ENCODE measurements at places on chromosomes 6 and 20.

DNA sequence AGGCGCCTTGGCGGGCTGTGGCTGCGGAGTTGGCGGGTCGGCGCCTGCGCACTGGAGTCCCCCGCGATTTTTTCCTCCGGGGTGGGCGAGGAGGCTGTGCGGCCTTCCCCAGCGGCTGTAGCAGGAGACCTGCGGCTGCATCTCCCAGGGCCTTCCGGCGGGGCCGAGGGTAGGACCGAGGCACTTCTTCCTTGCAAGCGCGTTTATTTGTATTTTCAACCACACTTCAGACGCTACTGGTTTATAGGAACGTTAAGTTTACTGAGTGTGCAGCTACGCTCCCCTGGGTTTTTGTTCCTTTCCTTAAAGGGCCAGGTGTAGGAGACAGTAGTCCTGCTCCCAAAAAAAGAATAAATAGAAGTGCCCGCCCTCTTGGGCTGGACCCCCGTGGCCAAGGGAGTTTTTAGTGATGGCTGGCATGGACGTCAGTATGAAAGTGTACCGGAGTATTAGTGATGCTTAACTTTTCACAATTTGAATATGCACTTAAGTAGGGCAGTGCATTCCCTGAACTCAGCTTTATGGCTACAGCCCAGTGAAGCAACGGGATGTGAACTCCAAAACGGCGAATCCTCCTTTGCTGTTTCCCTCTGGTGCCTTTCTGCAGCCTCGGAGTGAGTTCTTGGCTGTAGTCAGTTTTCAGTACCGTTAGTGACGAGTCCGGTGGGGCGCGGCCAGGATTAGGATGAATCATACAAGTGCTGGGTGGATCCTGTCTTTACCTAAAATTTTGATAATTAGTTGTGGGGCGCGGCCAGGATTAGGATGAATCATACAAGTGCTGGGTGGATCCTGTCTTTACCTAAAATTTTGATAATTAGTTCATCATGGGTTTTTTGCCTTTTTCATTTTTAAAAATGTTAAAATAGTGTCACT, 1.0 kb upstream of the FBXO5 start:
- peak; percentile 98 for DNase-seq

- no peak for DNase-seq
Observed at GRCh38 chr20:10111139-10111958, 76.6 kb downstream of the ANKEF1 start.

GRCh38 chr20:40861427-40862008, 167.1 kb upstream of the TOP1 start:
- no peak for DNase-seq

DNA sequence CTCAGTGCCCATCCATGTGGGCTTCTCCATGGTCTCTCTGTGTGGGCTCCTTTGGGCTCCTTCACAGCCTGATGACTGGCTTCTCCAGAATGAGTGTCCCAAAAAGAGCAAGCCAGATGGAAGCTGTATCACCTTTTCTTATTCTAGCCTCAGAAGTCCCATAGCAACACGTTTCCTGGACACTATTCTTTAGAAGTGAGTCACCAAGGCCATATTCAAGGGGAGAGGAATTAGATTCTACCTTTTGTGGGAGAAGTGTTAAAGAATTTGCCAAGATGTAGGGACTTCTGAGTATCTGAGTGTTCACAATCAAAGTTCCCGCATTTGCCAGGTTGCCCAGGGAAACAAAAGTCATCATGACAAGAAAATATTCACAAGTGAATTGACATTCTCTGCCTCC, 20.7 kb upstream of the TBC1D22B start:
- DNase-seq = no peak

GRCh38 chr6:111603040-111603439, 2.6 kb downstream of the TRAF3IP2 start:
- peak; percentile 56 for DNase-seq

DNA sequence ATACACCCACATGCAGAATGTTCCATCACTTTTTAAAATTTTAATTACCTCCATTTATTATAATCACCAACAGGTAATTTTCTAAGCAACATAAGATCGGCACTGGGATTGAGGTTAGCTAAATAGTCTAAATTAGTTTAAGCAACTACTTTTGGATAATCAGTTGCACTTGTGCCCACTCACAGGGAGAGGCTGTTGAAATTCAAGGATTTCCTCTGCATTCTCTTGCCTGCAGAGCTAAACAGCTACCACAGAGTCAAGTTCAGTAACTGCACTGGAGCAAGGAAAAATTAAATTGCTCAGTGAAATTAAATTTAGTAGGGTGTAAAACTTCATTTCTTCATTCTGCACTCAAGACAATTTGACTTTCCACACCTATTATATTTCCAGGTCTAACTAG, 120.7 kb upstream of the CCDC28A start:
- DNase-seq = no peak

- no peak for DNase-seq
Observed at GRCh38 chr20:57710841-57711240, 1.0 kb upstream of the PMEPA1 start.

DNA sequence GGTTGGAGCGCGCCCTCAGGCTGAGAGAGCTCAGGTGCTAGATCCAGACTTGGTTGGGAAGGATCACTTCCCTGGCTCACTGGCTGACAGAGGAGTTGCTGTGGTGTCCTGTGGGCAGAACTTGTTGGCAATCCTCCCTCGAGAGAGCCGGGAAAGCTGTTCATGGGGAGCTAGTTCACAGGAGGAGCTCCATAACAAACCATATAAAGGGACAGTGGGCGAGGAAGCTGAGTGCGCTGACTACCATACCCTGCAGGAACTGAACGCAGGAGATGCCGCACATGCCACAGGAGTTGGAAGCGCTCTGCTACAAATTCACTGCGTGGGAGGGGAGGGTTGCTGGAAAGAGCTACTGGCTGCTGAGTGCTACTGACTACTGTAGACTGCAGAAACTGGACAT, 243.2 kb downstream of the OGFRL1 start:
- DNase-seq = no peak

GRCh38 chr6:168865-169455, 123.3 kb upstream of the DUSP22 start:
- DNase-seq = peak; percentile 53

DNA sequence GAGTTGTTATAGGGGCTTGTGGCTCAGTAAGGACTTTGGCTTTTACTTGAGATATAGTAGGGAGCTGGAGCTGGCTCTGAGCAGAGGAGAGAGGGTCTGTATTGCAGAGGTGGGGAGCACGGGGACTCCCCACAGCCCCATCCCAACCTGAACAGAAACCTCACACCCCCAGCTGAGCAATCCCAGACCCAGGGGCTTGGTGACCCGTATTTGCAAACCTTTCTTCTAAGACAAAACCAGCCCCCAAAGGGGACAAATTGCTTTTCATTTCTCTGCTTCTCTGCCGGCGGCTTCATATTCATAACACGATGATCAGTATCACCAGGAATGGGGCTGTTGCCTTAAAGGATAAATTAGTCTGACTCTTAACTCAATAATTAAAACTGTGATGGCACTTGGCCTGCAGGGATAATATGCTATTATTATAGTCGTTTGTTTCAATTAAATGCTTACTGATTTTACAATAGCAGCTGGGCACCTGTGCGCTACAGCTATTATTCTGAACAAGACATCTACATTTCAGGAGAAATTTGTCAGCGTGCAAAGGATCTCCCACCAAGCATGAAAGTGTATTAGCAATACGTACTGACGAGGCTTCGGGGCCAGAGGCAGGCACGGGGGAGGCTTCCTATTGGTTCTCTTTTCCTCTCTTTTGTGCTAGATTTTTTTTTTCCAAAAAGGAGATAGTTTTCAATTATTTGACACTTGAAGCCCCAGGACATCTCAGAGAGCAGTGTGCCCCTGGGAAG, 118.1 kb downstream of the TOX2 start:
- DNase-seq = no peak

DNA sequence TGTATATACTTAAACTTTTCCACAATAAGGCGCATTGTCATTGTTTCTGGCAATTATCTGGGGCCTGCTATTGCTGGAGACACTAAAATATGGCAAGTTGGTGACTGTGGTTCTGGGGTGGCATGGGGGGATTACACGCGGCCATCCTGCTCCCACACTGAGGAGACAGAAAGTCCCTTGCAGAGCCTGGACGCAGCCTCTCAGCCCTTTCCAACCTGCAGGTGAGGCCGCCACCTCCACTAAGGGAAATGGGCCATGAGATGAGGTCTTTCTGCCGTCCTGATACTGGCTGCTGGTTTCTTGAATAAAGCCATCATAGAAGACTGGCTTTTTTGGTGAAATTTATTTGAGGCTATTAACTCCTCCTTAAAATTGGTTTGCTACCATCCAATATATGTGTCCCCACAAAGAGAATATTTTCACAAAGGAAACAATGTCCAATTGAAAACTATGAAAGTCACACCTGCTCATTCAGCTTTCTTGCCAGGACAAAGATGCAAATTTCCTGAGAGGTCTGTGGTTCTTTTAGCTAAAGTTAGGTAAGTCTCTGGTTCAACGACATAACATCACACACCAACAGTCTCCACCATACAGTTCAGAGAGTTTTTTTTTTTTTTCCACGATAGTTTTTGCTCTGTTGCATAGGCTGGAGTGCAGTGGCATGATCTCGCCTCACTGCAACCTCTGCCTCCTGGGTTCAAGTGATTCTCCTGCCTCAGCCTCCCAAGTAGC, 13.0 kb downstream of the TXNDC5 start:
- DNase-seq = no peak

DNA sequence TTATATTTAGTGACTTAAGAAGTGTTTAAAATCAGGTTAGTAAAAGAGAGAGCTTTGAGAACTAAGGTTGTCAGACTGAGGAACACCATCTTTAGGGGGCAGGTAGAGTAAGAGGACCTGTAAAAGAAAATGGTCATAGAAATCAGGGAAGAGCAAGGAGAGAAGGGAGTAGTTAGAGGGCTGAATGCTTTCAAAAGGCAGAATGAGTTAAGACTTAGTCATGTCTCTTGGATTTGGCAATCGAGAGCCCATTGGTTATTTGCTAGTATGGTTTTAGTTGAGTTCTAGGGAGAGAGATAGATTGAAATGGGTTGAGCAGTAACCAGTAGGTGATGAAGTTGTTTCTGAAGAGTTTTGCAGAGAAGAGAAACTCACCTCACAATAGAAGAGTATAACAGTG, 51.1 kb downstream of the RALGAPB start:
- DNase-seq = peak; percentile 58

- DNase-seq = no peak
Observed at GRCh38 chr6:138116661-138116999, 9.4 kb upstream of the PERP start.

GRCh38 chr6:155717374-155717773, 261.7 kb upstream of the NOX3 start:
- no peak for DNase-seq

GRCh38 chr6:34858681-34859080, 29.2 kb downstream of the TAF11 start:
- DNase-seq = no peak

GRCh38 chr6:158559338-158559894, 475 bp upstream of the TMEM181 start:
- no peak for DNase-seq

- DNase-seq = peak; percentile 34
Observed at GRCh38 chr6:157494132-157494710, 113.2 kb downstream of the ZDHHC14 start.
